Foreskin melanocyte (primary cell): ENCODE measurements at places on chromosomes 6 and 20.
A peak's percentile ranks its signal among the peaks of the same experiment; 100 is the strongest.

- DNase-seq: no peak
These were observed 32.2 kb downstream of the PRPH2 start for GRCh38 chr6:42690151-42690702.

DNA sequence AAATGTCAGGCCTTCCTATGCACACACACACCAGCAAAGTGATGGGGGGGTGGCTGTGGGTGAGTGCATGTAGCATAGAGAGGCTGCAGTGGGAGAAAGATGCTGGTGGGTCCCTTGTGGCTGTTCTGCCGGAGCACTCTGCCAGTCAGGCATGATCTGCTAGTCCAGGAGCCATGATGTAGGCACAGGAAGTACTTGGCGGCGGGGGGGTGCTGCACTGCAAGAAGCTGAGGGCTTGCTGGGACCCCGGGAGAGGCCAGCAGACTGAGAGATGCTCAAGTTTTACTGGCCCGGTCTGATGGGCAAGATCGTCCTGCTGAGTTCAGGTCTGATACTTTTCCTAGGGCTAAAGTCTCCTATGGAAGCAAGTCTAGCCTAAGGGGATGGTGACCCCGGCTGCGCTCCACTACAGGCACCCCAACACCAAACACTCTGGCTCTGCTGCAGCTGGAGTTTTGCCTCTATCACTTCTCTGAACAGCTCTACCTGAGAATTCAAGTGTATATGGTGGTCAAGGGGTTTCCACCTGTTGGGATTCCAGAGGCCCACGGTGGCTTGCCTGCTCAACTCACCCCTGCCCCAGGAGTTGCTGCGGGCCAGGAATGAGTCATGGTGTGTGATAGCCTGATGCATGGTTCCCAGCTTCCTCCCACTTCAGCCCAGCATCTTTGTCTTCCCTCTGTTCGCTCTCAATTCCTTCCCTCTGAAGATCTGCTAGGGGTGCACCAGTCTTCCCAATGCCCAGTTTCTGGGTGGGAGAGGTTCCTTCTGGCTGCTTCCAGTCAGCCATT, 971.8 kb upstream of the ADGRB3 start:
- DNase-seq: no peak

DNA sequence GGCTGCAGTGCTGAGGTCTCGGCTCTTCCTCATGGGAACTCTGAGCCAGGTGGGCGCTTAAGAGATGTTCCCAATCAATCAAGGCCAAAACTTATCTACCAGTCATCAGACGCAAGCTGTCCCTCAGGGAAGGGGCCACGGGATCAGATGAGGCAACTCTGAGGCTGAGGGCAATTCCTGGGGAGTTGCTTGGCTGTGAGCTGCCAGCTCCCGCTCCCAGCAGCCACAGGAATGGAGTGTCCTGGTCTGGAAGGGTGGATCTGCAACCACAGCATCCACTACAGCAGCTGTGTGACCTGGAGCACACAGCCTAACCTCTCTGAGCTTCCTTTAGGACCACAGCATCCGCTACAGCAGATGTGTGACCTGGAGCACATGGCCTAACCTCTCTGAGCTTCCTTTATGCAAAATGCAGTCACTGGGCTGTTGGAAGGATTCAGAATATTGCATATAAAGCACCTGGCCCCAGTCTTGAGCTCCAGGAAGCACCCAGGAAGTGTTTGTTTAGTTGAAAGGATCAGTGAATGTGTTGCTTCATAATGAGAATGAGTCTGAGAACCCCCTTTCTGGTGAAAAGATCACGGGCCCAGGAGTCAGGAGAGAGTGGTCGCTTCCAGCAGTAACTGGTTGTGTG, 60.9 kb downstream of the TFAP2C start:
- DNase-seq: no peak

GRCh38 chr6:146670161-146670560, 71.4 kb downstream of the ADGB start:
- no peak for DNase-seq

GRCh38 chr20:3784216-3784853, 2.2 kb downstream of the CENPB start:
- DNase-seq: no peak

GRCh38 chr6:79188885-79189480, 45.5 kb downstream of the HMGN3 start:
- no peak for DNase-seq

DNA sequence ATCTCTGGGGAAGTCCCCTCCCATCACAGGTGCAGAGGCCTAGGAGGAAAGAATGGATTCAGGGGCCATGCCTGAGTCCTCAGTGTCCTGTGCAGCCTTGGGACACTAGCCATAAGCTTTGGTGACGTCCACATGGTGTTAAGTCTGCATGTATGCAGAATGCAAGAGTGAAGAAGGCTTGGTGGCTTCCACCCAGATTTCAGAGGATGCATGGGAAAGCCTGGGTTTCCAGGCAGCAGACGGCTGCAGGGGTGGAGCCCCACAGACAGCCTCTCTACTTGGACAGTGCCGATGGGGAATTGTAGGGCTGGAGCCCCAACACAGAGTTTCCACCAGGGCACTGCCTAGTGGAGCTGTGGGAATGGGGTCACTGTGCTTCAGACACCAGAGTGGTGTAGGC, 117.1 kb upstream of the NRN1 start:
- DNase-seq: no peak

GRCh38 chr20:1280195-1281102, 14.4 kb downstream of the SNPH start:
- no peak for DNase-seq

GRCh38 chr6:44057238-44057930, 69.9 kb downstream of the MRPL14 start:
- DNase-seq: no peak

DNA sequence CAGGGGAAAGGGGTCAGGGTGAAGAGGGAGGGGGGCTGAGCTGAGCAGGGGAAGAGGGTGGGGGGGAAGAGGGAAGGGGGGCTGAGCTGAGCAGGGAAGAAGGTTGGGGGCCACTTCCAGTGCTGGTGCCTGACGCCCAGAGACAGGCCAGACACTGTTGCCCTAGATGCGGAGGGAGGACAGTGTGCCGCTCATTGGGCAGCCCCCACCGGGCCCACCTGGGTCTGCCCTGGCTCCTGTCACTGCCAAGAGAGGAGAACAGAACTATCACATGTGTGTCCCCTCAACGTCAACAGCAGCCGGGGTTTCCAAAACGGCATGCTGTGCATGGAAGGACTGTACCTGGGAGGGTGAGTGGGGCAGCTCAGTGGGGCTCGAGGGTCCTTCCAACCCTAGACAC, 342.1 kb downstream of the CDH4 start:
- DNase-seq: no peak

- DNase-seq: no peak
These were observed 259.9 kb upstream of the SASH1 start for GRCh38 chr6:148082696-148083095.

- no peak for DNase-seq
These were observed 10.9 kb downstream of the PYGB start for GRCh38 chr20:25258828-25259227.

- DNase-seq: no peak
These were observed 79.7 kb upstream of the SYNDIG1 start for GRCh38 chr20:24389686-24390085.

DNA sequence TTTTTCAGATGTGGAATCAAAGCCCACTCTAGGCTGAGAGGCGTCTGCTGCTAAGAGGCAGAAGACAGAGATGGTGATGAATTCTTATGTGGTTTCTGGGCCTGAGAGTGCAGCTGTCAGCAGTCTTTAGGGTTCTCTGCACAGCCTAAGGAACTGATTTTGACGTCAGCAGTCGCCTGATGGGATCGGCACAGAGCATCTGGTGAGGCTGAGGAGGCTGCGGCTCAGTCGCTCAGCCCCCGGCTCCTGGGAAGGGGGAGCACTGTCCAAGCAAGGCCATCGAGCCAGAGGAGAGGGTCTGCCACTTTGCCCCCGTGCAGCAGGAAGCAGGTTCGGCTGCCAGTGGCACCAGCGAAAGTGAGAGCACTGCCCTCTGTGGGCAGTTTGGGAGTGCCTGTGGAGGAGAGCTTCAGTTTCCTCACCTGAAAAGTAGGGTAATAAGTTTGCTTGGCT, 92.5 kb downstream of the TCP11 start:
- DNase-seq: peak; percentile 92

- no peak for DNase-seq
These were observed 10.1 kb downstream of the FGD2 start for GRCh38 chr6:37015532-37015931.

DNA sequence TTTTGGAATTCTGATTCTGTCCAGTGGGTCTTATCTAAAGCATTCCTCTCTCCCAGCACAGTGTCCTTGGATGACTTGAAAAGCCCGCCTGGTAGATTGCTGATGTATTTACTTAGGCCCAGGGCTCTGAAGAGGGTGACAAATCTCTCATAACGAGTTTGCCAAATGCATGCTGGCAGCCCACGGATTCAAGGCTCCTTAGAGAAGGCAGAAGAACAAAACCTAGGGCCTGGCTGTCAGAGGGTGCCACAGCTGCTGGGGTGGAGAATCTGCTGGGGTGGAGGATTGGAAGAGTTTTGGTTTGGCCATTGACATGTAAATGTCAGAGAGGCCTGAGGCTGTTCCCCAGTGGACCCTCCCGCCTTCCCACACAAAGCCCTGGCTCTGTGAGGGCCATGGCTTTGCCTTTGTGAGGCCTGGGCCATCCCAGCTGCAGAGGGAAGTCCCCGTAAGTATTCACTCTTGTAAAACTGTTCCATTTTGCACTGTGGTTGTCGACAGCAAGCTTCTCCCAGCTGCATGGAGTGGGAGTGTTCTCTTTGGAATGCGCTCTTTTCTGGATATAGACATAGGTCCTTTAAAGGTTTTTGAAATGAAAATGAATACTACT, 50.3 kb downstream of the ANKRD6 start:
- DNase-seq: no peak

- DNase-seq: peak; percentile 93
These were observed 33.7 kb upstream of the ADGRF1 start for GRCh38 chr6:47075741-47076421.

DNA sequence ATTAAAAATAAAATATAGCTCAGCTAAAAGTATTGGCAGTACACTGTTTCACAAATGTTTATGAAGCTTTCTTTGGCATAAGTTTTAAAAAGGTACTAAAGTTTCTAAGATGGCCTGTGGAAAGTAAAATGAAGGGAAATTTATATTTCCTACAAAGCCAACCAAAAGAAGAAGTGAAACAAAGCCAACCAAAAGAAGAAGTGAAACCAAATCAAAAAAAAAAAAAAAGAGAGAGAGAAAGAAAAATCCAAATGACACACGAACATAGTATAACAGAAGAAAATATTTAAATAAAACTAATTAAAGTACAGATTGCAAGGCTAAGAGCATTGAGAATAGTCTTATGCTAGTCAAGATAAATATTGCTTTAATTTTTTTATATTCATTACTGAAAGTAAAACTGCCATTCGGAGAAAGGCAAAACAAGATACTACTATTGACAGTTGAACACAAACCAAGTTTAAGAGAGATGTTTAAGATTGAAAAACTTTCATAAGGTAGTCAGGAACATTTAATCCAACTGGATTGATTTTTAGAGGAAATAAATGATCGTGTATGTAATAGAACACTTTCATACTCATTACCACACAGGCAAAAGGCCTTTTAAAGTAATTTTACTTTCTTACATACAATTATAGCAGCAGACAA, 12.8 kb upstream of the KHDRBS2 start:
- no peak for DNase-seq

GRCh38 chr6:132483779-132484679, 28.9 kb downstream of the STX7 start:
- DNase-seq: peak; percentile 57

DNA sequence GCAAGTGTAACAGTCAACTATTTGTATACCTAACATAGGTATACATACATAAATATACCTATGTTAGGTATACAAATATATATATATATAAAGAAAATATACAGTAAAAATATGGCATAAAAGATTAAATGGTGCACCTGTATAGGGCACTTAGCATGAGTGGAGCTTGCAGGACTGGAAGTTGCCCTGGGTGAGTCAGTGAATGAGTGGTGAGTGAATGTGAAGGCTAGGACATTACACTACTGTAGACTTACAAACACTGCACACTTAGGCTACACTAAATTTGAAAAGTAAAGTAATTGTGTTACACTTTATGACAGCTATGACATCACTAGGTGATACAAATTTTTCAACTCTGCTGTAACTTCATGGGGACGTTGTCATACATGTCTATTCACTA, 65.6 kb downstream of the CDC5L start:
- no peak for DNase-seq

DNA sequence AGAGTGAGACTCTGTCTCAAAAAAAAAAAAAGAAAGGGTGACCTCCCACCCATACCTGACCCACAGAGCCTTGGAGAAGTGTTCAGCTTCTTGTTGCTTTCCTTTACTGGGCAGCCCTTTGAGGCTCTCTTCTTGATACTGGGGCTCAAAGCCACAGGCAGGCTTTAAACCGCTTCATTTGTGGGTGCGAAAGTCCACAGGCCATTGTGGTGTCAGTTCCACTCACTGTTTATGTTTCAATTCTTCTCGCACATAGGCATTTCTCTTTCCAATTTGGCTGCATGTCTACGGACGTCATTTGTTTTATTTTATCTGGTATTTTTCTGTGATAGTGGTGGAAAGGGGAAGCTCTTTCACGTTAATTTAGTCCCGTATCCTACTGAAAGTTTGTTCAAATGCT, 34.6 kb downstream of the PPARD start:
- no peak for DNase-seq

GRCh38 chr20:57893366-57893999, 183.7 kb upstream of the PMEPA1 start:
- DNase-seq: no peak

GRCh38 chr6:31621320-31621939, 915 bp downstream of the PRRC2A start:
- DNase-seq: no peak

GRCh38 chr6:137776786-137777686, 90.0 kb upstream of the TNFAIP3 start:
- no peak for DNase-seq

DNA sequence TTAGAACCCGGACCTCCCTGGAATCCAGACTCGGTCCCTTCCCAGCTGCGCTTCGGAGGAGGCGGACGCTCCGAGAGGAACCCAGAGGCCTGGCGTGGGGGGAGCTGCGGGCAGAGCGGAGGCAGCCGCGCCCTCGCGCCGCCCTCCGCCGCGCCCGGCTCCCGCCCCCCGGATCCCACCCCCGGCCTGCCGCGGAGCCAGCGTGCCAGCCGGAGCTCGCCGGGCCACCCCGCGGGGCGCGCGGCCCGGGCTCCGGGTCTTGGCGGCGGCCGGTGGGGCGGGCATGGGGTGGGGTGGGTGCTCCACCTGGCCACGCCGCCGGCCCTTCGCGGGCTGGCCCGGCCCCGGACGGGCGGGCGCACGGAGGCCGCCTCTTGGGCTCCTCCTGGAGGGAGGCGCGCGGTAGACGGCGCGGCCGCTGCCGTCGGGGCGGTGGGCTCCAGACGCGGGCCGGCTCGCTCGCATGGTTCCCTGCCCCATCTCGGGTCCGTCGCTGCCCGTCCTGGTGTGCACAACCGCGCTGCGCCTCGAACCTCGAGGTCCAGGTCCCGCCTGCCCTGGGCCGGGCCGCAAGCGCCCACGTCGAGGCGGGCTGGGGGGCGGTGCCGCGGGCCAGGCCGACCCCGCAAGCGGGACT, 592 bp upstream of the CDYL start:
- DNase-seq: peak; percentile 56

DNA sequence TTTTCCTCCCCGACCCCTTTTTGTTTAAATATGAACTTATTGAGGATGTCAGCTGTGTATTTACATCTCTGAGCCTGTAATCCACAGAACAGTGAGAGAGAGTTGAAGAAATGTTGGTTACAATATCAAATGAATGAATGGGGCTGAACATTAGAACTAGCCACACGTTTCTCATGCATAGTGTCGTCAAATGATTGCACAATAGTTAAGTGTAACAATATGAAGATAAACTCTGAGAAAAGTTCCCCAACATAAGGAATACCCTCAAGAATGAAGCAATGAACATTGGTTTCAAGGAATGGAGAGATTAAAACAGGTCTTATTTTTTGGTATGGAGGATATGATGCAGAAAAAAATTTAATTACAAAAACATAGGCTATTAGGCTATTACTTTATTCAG, 100.5 kb upstream of the DTNBP1 start:
- DNase-seq: no peak
